CD4-positive, alpha-beta T cell treated with Interleukin-4 for 4 hours (primary cell): ENCODE measurements at places on chromosomes 5 and 9.

DNA sequence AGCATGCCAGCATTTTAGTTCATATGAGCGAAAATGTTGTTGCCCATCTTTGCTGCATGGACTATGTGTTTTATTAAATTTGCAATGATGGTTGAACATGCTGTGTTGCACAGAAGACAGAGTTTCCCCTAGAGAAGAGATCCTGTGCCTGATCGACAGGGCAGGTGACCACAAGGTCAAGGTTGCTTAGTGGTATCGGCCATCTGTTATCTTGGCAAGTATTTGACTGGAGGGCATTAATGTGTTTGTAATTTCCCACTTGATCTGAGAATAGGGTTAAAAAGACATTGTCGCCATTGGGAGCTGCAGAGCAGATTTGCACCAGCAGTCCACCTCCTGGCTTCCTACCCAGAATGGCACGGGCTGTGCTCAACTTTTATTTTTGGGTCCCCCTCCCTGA is 1523.6 kb upstream of the WWC1 start:
- DNase-seq = no peak

GRCh38 chr5:10151656-10152055 is 98.0 kb downstream of the ATPSCKMT start:
- no peak for DNase-seq

DNA sequence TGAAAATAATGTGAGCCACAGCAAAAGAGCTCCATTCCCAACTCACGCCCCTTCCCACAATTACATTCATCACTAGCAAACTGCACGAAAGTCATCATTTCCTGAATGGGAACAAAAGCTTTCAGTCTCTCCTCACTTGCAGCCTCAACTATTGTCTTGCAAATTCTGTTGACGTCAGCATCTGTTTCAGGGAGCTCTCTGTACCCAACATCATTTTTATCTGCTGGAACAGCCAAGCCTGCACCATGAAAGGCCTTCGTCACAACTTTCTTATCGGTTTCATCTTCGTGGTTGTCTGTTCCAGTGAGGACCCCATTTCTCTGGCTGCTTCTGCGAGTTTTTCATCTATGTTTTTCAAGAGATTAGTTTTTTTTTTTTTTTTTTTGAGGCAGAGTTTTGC is 14.3 kb upstream of the RNF130 start:
- no peak for DNase-seq

DNA sequence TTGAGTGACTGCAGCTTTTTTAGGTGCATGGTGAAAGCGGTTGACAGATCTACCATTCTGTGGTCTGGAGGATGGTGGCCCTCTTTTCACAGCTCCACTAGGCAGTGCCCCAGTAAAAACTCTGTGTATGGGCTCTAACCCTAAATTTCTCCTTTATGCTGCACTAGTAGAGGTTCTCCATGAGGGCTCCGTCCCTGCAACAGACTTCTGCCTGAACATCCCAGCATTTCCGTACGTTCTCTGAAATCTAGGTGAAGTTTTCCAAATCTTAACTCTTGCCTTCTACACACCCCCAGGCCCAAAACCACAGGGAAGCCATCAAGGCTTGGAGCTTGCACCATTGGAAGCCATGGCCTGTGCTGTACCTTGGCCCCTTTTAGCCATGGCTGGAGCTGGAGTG is 1898.1 kb upstream of the NUDT12 start:
- no peak for DNase-seq

DNA sequence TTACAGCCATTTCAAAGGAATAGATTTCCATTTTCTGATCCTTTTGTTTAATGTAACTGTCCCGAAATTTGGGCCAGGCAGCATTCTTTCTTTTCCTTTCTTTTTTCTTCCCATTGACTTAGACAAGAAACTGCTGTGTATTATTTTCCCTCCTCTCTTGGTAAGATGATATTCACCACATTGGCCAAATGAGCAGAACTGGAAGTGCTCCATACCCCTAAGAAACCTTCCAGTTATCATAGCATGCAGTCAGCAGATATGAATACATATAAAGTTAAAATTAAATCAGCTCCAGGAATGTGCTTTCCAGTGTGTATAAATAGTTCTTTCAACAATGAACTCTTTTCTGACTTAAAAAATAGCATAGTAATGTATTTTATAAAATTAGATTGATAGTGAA is 168.5 kb upstream of the GAS1 start:
- DNase-seq = no peak
